ENCODE measurements at places on chromosomes 11 and 22.

DNA sequence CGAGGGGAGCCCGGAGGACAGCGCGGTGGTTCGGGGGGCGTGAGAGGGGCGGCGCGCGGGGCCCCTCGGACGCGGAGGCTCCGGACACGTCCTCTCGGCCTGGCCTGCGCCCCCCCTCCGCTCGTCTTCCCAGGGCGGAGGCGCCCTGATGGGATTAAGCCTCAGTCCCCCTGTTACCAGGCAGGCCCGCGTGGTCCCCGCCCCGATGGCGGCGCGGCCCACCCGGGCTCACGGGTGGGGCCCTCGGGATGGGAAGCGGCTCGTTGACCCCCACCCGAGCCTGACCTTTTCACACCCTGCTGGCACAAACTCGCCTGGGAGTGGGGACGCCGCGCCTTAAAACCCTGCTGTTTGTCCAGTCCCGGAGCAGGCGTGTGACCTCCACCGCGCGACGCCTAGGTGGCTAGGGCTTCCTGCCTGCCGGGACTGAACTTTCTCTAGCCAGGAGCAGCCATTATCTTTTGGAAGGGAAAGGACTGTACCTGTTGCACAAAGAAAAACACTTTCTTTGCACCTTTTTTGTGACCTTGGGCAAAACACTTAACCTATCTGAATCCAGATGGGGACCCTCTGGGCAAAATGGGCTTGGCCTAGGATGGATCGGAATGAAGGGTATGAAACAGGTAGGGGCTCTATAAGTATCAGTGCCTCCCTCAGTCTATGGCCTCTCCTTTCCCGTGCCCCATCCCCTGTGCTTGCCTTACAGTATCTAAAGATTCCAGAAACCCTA is 1.0 kb downstream of the KIAA1671 start:
- DNase-seq: no peak

DNA sequence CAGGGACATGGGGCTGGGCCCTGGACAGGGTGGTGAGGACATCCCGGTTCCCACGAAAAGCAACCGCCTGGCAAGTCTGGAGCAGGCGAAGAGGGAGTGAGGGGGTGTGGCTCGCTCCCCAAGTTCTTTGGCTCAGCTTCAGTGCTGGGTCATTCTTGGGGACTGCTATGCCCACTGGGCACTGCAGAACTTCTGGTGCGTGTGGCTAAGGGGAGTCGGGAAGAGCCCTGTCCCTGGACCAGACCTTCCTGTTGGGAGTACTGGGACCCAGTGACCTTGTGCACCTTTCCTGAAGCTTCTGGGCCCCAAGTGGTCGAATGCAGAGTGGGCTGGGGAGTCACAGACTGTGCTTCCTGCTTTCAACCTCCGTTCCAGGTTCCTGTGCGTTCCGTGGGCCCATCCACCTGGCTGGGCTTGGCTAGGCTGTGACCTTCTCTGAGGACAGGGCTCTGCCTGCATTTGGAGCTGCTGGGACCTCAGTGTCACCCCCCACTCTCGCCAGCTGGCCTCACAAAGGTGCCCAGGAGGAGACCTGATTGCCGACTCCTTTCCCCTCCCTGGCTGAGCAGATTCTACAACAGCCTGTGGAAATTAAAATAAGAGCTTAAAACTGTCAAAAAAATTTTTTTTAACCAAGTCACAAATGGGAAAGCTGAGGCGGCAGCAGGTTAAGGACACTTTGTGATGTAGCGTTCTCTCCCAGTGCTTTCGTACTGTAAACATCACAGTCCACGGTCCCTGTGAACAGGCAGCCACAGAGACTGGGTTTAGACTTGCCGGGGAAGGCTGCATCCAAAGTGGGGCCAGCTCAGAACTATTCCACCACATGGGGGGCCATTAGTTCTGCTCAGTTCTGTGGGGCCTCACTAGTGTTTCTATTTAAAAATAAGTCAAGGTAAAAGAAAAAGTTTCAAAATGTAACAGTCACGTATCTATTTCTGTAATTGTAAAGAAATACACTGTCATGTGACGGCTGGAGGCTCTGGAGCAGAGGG is 63.8 kb upstream of the WNT7B start:
- no peak for DNase-seq

DNA sequence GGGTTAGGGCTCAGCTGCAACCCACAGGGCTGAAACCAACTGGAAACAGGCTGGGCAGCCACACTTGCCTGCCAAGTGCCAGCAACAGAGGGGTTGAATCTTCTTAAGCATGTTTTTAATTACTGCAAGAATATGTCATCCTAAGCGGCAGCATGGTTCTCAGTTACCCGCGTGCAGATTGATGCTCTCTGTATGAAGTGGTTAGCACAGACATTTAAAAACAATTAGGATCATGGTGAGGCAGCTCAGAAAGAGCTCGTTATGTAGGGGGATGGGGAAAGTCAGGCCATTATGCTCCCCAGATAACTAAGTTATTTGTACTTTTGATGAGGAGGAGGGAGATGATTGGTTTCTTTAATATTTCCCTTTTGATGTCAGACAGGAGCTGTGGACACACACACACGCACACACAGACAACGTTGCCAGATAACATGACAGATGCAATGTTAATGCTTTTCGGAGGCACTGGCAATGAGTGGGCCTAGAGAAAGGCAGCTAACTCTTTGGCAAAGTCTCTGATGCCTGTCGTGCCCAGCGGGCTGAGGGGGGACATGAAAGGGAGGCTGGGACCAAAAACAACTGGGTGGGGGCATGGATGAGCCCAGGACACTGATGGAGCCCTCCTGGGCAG is 389.7 kb downstream of the NXPE2 start:
- no peak for DNase-seq

DNA sequence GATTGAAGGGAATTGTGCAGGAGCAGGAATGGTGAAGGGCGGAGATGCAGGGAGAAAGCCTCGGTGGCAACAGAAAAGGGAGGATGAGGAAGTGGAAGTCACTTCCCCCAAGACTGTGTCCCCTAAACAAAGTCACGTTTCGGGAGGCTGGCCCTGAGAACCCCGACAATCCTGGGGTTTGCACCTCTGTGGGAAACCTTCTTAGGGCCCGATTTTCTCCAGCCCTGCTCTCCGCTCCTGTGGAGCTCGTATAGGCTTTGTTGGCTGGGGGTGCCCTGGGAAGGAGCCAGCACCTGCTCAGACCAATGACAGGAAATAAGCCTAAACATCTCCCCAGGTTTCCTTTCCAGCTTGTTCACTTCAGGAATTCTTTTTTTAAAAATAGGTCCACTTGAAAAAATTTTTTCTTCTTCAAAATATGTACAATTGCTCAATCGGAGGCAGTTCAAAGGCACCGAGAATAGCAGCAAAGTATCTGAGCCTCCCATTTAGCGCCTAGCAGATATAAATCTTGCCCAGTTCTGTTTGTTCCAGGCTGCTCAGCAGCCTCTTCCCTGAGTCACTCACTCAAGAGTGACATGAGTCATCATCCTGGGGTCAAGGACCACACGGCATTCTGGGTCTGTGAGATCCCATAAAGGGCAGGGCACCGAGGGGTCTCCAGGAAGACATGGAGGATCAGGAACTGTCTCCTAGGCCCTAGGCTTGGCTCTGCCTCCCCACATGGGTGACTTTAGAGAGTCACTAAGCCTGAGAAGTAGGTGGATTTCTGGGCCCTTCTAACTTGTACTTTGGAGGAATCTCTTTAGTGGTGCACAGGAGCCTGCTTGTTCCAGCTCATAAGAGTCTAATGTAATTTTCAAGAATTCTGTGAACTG is 34.0 kb downstream of the IRAG1 start:
- DNase-seq: peak; percentile 97

DNA sequence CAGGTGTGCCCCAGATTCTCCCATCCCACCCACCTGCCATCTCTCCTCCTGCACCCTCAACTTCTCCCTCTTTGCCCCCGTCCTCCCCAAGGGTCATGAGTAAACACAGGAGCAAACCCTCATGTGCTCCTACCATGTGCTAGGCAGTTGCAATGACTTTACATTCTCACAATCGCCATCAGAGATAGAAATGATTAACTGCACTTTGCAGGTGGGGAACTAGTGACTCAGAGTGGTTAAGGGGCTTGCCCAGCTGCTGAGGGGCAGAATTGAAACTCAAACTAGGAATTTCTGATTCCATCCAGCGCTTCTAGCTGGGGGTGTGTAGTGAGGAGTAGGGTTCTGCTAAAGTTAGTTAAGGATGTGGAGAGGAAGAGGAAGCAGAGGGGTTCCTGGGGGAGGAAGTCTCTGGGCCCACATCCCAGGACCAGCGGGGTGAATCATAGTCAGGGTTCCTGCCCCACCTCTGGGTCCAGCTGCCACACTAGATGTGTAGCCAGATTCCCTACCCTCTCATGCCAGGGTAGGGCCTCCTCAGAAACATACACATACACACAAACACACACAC is 16.0 kb upstream of the PRG2 start:
- peak; percentile 11 for DNase-seq

GRCh38 chr22:17810570-17811116 is 36.4 kb upstream of the BID start:
- DNase-seq: no peak

DNA sequence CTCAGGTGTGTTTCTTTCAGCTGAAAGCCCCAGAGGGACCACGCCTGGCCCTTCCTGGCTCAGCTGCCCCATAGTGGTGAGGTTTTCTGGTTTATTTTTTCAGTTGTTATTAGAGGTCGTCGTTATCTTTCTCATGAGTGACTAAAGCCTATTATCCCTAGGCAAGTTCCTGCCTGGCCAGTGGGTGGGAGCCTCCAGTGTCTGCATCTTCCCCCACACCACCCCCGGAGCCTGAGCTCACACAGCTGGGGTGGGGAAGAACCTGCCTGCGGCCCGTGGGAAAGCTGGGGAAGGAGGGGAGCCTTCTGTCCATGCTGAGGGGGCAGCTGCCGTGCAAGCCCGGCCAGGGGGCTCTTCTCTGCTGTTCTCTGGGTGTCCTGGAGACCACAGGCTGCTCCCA is 24.3 kb upstream of the PPFIA1 start:
- DNase-seq: no peak

GRCh38 chr11:21447871-21448270 is 745.0 kb upstream of the ANO5 start:
- no peak for DNase-seq

DNA sequence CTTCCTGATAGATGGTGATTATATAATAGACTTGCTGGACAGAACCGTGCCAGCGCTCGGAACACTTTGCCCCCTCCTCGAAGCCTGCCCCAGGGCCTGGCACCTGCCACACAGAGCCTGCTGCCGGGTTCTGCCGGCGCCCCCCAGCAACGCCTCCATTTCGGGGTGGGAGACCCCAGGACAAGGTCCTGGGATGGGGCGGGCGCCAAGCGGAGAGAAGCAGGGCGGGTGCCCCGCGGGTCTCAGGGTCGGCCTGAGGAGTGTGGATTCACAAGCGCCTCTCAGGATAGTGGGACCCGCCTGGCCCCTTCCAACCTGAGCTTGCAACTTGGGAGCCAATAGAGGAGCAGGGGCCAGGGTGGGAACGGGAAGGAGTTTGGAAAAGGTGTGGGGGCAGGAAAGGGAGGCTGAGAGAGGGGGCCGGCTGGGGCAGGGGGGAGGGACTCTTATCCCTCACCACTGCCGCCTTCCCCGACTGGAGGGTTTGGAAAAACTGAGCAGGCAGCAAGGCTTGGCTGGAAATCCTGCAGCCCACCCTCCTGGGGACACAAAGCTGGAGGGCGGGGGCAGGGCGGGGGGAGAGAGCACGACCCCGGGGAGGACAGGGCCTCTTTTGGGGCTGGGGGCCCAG is 3.3 kb upstream of the BCL9L start:
- peak; percentile 31 for DNase-seq

- DNase-seq: no peak
These were observed 38.7 kb downstream of the TPBGL start for GRCh38 chr11:75279273-75279672.

DNA sequence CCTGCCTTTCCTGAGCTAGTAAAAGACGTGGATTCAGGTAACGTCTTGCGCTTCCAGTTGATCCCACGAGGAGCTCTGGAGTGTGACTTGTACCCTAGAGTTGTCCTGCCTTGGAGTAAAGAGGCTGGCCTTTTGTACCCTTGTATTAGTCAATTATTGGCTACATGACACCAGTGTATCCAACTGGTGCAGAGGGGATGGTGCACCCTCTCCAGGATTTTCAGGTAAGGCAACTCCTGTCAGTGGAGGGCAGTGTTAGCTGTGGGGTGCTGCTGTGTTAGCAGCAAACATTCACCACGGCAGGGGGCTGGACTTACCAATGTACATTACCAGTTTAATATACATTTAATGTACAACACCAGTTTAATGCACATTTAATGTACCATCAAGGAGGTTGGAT is 233.5 kb downstream of the MIAT start:
- DNase-seq: no peak

- DNase-seq: no peak
These were observed 22.8 kb downstream of the LARGE1 start for GRCh38 chr22:33897448-33897835.

DNA sequence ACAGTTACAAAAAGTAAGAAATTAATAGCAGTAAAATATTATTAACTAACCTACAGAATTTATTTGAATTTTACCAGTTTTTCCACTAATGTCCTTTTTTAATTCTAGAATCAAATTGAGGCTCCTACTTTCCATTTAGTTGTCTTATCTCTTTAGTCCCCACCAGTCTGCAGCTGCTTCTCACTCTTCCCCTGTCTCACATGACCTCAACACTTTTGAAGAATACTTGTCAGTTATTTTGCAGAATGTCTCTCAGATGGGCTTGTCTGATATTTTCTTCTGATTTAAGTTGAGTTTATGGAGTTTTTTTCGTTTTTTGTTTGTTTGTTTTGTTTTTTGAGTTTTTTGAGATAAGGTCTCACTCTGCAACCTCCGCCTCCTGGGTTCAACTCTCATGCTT is 74.3 kb upstream of the ADORA2A start:
- no peak for DNase-seq

DNA sequence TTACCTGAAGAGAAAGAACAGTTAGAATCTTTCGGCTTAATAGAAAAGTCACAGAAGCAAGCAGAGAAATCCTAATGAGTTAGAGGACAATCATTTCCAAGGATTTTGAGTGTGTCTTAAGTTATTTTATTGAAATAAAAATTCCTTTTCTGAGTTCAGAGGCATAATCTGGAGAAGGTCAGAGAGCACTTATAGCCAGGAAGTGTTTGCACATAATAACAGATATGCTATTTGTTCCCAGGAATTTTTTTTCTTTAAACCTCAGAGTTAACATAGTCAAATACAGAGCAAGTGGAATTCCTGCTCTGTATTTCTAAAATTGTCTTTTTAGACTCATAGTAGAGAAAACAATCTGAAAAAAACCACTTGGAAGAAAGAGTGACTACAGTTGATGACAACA is 74.3 kb downstream of the SNX19 start:
- DNase-seq: no peak

DNA sequence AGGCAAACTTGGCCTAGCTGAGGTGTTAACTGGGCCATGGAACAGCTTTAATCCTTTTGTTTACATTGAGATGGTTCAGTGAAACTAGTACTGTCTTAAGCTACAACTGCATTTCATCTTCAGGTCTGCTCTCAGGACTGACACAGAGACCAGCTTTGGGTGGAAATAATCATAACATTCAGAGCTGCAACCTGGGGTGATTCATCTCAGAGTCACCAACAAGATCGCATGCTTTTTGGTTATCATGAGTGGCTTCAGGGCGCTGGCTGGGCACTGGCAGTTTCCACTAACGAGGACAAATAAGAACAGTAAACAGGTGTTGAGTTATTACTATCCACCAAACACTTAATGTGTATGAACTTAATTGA is 60.9 kb upstream of the PAX6 start:
- no peak for DNase-seq
